Smooth muscle cell of trachea (primary cell): ENCODE measurements at places on chromosomes 5 and 9. TPM values are rescaled to one million over a fixed set of nuclear protein-coding genes. Genes with fewer than 3 reads are reported as not detected.

TRAPPC13 gene
- total RNA-seq = 18.7 and 36.1 TPM in 2 replicates

RGMB gene
- total RNA-seq = 63.0 and 99.9 TPM in 2 replicates

CDKN2B gene
- 15.0 and 42.2 TPM in 2 replicates for total RNA-seq

NANS gene
- total RNA-seq = 63.3 and 112 TPM in 2 replicates

INSL4 gene
- not detected in 2 replicates for total RNA-seq

CSF1R gene
- under 0.01 and 0.17 TPM in 2 replicates for total RNA-seq

APBA1 gene
- 14.7 and 21.0 TPM in 2 replicates for total RNA-seq

FGFR4 gene
- 20.1 and 36.7 TPM in 2 replicates for total RNA-seq

CCDC187 gene
- total RNA-seq = under 0.01 and 0.17 TPM in 2 replicates

CCDC192 gene
- not detected in 2 replicates for total RNA-seq

TPD52L3 gene
- total RNA-seq = not detected in 2 replicates
